ENCODE measurements at places on chromosomes 16 and 17. TPM values are rescaled to one million over a fixed set of nuclear protein-coding genes. Genes with fewer than 3 reads are reported as not detected.

Gene CDRT4
- total RNA-seq, result 2.0 TPM

DNA sequence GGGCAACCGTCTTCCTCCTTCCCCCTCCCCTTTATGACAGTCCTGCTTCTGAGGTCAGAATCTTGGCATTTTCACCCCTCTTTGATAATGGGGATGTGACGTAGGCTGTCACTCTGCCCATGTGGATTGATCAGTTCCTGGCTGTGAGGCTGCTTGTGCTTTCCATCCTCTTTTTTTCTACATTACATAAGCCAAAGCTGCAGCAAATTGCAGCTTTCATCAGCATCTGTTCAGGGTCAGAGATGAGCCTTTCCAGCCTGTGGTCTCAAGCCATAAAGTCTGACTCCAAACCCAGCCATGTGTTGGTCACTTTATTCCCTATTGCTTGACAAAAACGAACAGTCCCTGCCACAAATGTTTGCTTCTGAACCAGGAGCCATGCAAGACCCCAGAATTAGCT lies 535.1 kb downstream of the CDH11 start:
- no peaks in the 10 kb centered on the region for H3K4me1 ChIP-seq
- no peak for DNase-seq
- no peak overlapping the region for H3K4me3 ChIP-seq
- no peaks in the 10 kb centered on the region for H3K27me3 ChIP-seq
- H3K36me3 ChIP-seq, result no peaks in the 10 kb centered on the region
- no peak overlapping the region for H3K27ac ChIP-seq

DNA sequence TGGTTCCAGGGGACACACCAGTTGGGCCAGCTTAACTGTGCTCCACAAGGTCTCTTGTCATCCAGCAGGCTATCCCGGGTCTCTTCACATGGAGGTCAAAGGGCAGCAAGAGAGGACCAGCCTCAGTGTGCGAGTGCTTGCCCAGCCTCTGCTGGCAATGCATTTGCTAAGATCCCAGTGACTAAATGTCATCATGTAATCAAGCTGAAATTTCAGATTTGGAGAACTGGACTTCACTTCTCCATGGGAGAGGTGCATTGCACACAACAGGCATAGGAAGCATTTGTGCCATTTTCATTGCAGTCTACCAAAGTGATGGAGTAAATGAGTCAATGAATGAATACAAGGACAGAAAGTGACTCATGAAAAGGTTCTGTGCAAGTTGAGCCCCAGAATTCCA lies 51.2 kb upstream of the KDM8 start:
- DNase-seq, result no peak
- no peaks in the 10 kb centered on the region for H3K27me3 ChIP-seq
- H3K4me1 ChIP-seq, result peaks cover 5% of the 10 kb centered on the region
- no peak overlapping the region for H3K4me3 ChIP-seq

Gene SCNN1B
- total RNA-seq, result 0.66 TPM

Gene CSF3
- total RNA-seq, result 0.59 TPM

Gene NPIPA3
- 0.30 TPM for total RNA-seq

DNA sequence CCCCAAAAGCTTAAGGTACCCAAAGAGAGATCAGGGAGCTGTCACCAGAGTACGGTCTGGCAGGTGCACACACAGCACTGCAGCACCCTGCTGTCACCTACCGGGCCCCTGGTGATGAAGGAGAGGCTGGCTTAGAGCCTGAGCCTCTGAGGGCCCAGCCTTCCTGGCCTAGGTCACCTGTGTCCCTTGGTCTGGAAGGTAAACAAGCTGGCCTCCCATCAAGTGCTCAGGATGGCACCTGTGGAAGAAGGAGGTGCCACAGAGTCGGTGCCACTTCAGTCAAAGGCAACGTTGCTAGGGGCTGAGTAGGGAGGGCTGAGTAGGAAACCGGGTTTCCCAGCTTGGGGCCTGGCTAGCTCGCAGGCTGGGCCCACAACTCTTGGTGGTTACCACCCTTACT lies 70.7 kb downstream of the COG7 start:
- H3K4me3 ChIP-seq, result no peak overlapping the region
- no peak for DNase-seq
- H3K4me1 ChIP-seq, result no peaks in the 10 kb centered on the region

GRCh38 chr17:51032850-51033249 lies 87.8 kb downstream of the SPAG9 start:
- H3K4me3 ChIP-seq, result no peak overlapping the region
- H3K4me1 ChIP-seq, result peaks cover 6% of the 10 kb centered on the region
- H3K36me3 ChIP-seq, result peaks cover 22% of the 10 kb centered on the region
- no peak for DNase-seq

Gene SOX15
- 6.8 TPM for total RNA-seq

- peak overlapping the region; percentile 12 for H3K4me3 ChIP-seq
- H3K36me3 ChIP-seq, result no peaks in the 10 kb centered on the region
- DNase-seq, result no peak
- H3K27ac ChIP-seq, result peak overlapping the region; percentile 72
- H3K4me1 ChIP-seq, result peaks cover 75% of the 10 kb centered on the region
- H3K27me3 ChIP-seq, result peaks cover 15% of the 10 kb centered on the region
Measured at GRCh38 chr17:50834429-50835300, 721 bp upstream of the WFIKKN2 start.

Gene GAS2L2
- 0.69 TPM for total RNA-seq

All from spinal cord (tissue), 10 donors.